ENCODE measurements at places on chromosomes 16 and 17.

DNA sequence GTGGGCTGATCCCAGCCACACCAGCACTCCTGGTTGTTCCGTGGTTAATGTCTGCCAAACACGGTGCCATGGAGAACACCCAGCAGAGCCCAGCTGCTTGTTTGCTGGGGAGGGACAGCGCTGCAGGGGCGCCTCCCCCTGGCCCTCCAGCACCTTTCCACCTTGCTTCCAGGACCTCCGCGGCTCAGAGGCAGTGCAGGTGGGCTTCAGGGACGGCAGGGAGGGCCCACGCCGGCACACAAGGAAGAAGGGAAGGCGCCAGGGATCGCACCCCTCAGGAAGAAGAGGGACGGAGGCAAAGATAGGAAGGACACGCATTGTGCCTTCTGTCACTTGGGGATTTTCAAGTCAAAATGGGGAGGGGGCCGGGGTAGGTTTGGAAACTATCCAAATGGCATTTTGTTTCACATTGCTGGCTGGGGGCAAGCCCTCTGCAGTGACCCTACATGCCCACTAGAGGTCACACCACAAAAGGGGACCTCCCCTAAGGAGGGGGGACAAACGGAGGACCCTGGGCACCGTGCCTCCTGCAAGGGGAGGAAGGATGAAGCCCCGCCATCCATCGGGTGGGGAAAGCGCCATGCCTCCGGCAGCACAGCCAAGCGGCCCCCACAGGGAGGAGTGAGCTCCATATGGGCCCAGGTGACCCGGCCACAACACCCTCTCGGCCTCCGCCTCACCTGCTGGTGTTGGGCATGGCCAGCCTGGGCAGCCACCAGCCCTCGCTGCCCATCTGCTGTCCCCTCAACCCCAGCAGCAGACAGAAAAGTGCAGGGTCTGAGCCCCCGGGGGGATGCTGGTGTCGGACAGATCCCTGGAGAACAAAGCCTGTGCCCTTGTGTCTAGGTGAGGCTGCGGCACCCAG is 7.5 kb upstream of the C16orf95 start:
- DNase-seq, result peak; percentile 50

- DNase-seq, result no peak
Observed at GRCh38 chr17:78109489-78109761, 19.1 kb downstream of the TMC6 start.

DNA sequence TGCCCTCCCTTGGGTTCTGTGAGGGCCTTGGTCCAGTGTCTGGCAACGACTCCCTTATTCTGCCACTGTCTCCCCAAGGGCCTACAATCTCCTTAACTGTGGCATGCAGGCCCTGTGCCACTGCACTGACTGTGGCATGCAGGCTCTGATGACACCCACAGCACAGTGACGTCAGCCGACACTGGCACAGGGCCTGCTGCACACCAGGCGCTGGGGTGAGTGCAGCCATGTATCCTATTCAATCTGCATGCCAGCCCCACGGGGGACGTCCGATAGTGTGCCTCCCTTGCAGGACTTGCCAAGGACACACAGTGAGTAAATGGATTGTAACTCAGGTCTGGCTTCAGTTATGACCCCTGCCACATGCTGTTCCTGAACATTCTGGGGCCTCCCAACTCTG is 39.8 kb upstream of the RASD1 start:
- no peak for DNase-seq

DNA sequence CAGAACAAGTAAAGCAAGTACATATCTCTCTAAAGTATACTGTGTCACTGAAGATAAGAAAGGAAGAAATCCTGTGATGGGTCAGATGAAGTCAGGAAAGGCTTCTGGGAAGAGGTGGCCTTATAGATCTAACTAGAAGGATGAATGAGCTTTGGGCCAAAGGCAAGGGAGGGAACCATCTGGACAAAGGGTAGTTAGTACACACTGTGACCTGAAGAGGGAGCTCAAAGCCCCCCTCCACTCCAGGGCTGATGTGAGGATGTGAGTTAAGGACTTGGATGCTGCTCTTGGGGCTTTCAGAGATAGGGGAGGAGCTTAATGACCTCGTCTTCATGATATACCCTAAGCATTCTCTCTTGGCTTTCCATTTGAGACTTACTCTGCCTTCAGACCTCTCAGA is 185.3 kb upstream of the CACNG3 start:
- peak; percentile 18 for DNase-seq

- no peak for DNase-seq
Observed at GRCh38 chr16:52212841-52213240, 334.1 kb downstream of the TOX3 start.

DNA sequence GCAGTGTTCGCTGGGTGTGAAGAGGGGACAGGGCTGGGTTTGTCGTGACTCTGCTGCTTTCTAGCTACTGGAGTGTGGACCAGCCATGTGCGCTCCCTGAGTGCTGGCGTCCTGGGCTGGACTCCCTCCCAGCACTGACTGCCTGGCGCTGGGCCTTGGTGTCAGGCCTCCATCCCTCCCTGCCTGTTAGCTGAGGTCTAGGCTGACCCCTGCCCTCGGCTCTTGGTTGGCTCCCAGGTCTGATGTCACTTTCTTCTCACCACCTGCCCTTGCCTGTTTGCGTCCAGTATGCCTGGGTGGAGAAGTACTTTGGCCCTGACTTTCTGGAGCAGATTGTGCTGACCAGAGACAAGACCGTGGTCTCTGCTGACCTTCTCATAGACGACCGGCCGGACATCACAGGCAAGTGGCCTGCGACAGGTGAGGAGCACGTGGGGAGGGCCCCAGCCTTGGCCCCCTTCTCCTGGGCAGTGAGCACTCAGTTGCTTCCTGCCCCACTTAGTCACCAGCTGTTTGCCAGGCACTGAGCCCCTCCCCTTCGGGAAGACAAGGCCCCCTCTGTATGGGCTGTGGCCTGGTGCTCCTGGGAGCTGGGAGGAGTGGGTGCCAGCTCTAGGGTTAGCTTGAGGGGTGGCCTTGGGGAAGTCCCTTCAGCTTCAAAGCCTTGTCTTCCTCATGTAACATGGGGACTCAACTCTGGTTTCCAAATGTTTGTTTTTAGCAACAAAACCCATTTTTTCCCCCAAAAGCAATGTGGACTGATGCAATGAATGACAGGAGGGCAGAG is 41.5 kb downstream of the NT5M start:
- no peak for DNase-seq

- DNase-seq, result no peak
Observed at GRCh38 chr16:5634666-5635180, 537.1 kb upstream of the EEF2KMT start.

DNA sequence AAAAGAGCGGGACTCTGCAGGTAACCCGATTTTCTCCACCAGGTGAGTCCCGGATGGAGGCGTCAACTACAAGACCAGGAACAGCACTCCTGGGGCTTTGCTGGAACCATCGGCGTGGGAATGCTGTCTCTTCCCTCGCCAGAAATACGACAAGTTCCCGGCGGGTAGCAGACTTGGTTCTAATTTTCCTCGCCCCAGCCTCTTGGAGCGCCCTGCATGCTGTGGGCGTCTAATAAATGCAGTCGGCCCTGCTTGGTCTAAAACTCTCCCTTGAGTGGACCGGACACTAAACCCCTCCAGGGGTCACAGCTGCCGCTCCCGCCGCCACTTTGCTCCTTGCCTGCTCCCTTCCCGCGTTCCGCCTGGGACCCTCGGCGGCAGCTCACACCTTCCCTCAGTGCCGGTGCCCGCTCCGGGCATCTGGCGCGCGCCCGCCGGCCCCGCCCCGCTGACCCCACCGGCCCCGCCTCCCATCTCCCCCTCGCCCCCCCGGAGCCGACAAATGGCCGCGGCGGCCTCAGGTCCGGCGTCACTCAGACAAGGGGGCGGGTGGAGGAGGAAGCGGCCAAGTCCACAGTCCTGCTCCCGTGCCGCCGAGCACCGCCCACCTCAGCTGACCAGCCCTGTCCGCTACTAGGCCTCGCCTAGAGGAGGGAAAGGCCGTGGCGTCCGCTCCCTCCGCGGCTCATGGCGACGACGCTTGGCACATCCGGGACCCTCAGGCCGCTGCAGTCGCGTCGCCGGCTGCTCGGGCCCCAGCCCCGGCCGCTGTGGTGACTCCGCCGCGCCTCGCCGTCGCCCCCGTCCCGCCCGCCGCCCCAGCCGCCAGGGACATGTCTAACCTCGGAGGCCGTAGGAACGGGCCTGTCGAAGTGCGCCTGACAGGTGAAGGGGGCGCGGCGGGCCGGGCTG is 65.8 kb downstream of the KPNA2 start:
- peak; percentile 72 for DNase-seq

DNA sequence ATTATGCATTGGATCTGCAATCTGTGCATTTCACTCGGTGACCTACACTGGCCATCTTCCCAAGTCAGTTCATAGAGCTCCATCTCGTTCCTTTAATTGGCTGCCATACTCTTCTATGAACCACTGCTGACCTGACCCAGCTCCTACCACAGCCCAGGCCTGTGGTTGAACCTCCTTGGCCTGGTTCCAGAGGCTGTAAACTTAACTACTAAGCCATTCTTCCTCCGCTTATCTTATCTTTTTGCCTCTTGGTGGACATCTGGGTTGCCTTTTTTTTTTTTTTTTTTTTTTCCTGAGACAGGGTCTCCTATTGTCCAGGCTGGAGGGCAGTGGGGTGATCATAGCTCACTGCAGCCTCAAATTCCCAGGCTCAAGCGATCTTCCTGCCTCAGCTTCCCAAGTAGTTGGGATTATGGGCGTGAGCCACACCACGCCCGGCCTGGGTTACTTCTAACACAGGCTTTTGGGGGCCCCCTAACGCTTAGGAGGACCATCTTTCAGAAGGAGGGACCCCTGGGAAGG is 18.3 kb downstream of the COQ7 start:
- DNase-seq, result no peak

DNA sequence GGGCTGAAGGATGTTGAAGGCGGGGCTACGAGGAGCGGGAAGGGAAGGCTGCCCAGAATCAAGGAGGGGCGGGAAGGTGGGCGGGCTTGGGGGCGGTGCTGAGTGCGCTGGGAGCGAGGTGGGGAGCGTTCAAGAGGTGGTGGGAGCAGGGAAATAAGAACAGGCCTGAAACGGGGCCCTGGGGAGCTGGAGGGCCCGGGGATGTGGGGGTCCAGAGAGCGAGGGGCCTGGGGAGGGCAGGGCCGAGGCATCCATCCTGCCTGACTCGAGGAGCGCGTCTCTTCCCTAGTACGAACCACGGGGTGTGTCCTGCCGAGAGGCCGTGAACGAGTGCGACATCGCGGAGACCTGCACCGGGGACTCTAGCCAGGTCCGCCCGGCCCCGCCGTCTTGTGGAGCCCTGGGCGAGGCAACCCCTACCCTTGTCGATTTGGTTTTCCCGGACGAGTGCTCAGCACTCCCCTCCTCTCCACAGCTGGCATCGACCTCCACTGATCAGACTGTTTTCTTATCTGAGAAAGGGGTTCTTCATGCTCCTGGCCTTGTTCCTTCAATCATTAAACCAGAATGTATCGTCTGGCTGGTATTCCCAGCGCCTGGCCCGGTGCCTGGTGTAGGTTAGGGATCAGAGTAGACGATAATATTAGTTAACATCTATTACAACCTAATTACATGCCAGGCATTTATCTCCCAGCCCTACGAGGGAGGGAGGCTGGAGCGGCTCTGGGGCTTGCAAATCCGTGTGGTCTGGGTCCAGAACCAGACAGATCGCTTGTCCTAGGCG is 17.2 kb downstream of the ADAM11 start:
- DNase-seq, result no peak

- no peak for DNase-seq
Observed at GRCh38 chr16:5328546-5328945, 231.0 kb upstream of the EEF2KMT start.

- DNase-seq, result no peak
Observed at GRCh38 chr16:3075523-3075915, 10.1 kb downstream of the IL32 start.

GRCh38 chr16:10664720-10665126 is 30.0 kb downstream of the TEKT5 start:
- no peak for DNase-seq

- DNase-seq, result peak; percentile 88
Observed at GRCh38 chr16:30921748-30922419, 1.5 kb upstream of the FBXL19 start.

- DNase-seq, result no peak
Observed at GRCh38 chr17:44972953-44973352, 4.8 kb upstream of the C1QL1 start.

DNA sequence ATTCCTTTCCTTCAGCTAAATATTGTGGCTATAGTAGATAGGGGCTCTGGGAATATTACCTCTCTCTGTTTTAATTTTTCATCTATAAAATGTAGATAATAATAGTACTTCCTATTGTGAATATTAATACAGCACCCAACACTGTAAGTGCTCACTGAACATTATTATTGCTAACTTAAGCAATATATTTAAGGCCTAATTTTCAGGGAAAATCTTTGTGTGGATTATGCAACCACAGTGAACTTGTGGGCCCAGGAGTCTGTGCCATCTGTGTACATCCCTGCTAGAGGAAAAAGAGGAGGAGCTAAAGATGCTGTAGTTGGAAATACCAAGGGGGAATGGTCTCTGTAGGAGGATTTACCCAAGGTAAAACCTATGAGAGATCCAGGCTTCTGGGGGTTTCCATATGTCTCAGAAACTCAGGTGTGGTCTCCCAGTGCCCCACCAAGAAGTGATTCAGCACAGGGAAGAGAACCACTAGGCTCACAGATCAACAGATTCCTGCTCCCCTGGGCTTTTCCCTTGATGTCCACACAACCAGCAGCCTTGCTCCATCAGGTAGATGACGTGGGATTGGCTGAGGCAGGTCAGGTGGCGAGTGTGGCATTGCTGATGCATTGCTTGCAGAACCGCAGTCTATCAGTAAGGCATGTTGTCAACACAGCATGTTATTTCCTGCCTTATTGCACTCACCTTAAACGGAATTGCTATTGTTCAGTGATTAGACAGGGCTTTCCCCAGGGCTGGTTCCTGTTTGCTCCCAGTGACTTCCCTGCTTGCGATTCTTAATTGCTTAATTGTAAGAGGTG is 1.6 kb upstream of the N4BP1 start:
- DNase-seq, result peak; percentile 86

GRCh38 chr17:13940858-13941665 is 128.2 kb upstream of the COX10 start:
- no peak for DNase-seq

DNA sequence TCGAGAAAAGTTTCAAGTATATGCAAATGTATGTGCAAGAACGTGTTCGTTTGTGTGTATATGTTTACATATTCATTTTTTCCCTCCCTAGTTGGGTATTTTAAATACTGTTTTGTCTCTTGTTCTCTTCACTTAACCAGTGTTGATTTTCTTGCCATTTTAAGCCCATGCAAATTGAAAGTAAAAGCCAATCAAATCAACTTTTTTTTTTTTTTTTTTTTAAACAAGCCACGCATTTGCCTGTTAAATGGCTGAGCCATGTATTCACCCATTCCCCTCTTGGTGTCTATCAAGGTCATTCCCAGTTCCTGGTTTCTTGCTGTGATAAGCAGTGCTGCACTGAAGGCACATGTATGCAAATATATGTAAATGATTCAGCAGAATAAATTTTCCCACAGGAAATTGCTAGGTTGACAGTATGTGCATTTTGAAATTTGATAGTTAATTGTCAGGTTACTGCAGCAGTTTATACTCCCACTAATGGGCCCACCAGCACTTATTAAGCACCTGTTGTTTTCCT is 12.2 kb downstream of the ABCC1 start:
- DNase-seq, result no peak

DNA sequence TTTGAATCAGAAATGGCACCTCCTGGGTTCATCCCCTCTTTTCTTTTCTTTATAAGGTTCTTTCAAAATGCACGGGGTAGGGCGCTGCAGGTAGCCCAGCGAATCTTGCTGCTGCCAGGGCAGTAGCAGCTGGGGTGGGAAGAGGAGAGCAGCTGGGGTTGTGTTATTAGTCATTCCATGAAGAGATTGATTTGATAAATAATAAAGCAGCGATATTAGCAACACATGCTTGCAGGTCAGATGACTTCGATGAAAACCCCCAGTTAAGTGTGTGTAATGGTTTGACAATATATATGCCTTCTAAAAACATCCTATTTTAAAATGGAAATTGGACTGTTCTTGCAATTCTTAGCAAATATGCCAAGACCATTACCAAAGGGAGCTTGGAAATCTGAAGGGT is 200.7 kb downstream of the CCDC182 start:
- DNase-seq, result no peak
